NCI-H2081 (cell line): ENCODE measurements at places on chromosomes 11 and 22.

GRCh38 chr11:27294654-27295053 is 68.4 kb downstream of the CCDC34 start:
- peak; percentile 57 for DNase-seq

DNA sequence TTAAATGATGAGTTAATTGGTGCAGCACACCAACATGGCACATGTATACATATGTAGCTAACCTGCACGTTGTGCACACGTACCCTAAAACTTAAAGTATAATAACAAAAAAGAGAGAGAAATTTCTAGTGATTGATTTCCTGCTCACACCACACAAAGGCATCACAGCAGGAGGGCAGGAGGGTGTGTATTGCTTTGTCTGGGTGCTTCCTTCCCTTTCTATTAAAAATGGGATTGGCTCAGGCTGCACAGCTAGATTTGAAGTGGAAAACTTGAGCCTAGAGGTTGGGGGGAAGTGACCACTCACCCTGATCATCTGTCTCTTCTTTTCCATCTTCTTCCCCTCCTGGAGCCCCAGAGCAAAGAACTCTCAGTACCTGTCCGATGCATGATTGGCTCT is 944 bp upstream of the SCGB1D2 start:
- DNase-seq = no peak

DNA sequence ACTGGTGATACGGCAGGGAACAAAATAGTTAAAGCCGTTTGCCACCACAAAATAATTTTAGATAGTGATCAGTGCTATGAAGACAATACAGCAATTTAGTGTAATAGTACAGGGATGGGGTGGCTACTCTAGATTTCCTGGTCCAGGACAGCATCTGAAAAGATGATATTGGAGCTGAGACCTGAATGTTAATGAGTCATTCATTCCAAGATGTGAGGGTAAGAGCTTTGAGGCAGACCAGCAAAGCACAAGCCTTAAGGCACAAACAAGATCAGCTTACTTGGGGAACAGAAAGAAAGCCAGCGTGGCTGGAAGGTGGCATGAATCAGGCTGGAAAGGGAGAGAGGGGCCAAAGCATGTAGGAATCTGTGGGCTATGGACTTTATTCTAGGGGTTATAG is 132.3 kb downstream of the TRIM44 start:
- no peak for DNase-seq

- DNase-seq = no peak
Measured at GRCh38 chr11:13000721-13001120, 8.4 kb upstream of the RASSF10 start.

DNA sequence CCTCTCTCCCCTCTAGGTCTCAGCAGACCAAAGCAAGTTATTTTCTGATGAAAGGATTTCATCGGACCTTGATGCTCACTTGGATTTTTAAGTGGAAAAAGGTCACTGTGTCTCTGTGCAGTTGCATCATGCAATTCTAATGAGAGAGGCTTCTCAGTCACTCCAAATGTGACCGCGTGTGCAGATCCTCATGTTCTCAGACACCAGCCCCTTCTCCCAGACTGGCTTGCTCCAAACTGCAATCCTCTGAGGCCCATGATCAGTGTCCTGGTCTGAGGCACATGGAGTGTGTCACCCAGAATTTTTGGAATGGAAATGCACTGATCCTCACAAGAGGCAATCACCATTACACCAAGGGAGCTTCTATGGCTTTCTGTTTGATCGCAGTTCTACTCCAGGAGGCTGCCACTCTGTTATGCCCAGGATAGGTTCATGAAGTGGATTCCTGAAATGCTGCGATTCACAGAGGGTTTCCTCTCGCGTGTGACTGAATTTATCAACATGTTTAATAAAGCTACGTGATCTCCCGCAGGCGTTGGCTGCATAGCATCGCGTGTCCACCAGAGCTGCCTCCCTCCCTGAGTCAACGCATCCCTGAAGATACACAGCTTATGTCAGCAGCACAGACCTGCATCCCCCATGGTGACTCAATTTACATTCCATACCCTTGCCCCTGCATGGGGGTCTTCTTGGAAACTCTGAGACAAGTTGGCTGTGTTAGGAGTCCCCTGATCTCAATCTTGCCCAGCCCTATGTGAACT is 544.6 kb upstream of the B3GAT1 start:
- DNase-seq = no peak

GRCh38 chr11:77630157-77630710 is 7.4 kb downstream of the CLNS1A start:
- DNase-seq = no peak

DNA sequence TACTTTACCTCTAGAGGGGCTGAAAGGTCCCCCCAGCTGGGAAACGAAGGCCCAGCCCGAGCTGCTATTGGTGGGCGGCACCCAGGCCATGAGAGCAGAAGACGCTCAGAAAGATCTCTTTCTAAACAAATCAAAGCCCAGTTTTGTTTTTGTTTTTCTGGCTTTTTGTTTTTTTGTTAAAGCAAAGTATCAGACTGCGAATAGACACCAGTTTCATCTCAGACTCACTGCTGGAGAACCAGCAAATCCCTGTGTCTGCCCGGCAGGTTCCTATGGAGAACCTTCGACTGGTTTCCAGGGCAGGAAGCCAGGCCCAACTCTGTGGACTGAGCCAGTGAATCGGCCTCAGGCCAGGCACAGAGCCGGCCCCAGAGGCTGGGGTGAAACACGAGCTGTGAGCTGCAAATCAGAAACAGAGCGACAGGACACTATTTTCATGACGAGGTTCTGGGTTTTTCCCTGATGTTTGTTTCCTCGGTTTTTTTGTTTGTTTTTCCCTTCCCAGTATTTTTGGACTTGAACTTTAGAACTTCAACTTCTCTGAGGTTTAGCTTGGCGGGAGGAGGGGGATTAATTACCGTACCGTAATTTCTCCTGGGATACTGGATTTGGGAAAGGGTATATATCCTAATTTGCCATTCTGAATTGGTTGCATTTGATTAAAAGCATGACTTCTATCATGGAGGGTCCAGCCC is 16.0 kb upstream of the B4GALNT4 start:
- DNase-seq = no peak

- DNase-seq = no peak
Measured at GRCh38 chr22:23220485-23221350, 40.4 kb downstream of the BCR start.

DNA sequence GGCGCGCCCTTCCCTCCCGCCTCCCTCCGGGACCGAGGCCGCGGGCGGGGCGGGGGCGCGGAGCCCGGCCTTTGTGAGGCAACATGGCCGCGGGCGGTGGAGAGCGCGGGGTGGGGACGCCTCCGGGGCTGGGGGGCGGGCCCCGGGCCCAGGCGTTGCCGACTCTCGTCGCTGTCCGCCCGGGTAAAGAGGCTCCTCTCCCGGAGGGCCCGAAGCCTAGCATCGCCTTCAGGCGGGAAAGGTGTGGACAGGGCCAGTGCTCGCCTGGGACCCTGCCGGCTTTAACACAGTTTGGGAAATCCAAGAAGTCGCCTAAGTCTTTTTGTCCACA is 369 bp downstream of the DGCR8 start:
- peak; percentile 32 for DNase-seq

- DNase-seq = no peak
Measured at GRCh38 chr22:45972091-45972888, 4.7 kb downstream of the WNT7B start.

DNA sequence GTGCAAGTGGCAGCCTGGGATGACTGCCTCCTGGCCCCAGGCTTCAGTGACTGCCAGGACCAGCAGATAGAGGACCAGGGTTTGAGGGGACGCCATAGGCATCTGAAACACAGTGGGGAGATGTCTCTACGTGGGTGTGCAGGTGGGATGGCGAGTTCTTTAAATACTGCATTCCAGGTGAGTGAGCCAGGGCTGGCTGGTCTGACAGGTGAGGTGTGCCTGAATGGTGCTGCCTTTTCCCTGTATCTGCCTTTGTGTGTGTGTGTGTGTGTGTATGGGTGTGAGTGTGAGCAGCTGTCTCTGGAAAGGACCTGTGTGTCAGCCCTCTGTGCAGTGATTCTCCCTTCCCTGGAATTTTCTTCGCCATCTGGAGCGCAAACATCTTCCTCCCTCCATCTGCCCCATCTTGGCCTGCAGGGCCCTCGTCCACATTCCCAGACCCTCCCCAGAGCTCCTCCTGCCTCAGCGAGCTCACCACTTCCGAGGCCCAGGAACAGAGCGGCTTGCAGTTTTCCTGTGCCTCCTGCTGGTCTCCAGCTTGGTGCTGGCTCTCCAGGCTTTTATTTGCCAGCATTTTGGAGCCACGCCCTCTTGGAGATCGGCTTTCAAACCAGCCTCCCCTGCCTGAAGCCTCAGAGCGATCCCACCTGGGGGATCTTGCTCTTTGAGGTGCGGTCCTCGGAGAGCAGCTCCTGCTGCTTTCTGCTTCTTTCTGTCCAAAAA is at the start of gene GPHA2:
GPHA2 (minus strand) TSS at position 535 of the 723 bp plus-strand sequence; CDS start at position 102, 433 bp downstream.
- DNase-seq = peak; percentile 38

GRCh38 chr11:119972281-119972680 is 165.6 kb downstream of the TRIM29 start:
- no peak for DNase-seq

- no peak for DNase-seq
Measured at GRCh38 chr11:120839846-120840402, 184.0 kb upstream of the TBCEL start.

DNA sequence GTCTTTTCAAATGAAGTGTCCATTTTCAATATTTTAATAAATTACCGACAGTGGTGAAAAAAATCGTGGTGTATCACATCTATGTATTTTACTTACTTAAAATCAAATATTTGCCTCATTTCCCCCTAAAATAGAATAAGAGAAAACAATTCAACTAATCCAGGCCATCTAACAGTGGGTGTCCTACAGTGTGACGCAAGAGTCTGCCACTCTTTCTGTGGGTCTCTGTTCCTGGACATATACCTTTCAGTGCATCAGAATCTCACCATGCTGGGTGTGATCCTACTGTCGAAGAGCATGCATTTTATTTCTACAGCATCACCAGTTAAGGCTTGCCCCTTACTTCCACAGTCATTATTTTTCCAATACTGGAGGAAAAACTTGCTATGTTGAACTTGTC is 111.2 kb downstream of the CD44 start:
- DNase-seq = no peak

GRCh38 chr11:111811445-111811844 is 45.3 kb upstream of the PPP2R1B start:
- no peak for DNase-seq

DNA sequence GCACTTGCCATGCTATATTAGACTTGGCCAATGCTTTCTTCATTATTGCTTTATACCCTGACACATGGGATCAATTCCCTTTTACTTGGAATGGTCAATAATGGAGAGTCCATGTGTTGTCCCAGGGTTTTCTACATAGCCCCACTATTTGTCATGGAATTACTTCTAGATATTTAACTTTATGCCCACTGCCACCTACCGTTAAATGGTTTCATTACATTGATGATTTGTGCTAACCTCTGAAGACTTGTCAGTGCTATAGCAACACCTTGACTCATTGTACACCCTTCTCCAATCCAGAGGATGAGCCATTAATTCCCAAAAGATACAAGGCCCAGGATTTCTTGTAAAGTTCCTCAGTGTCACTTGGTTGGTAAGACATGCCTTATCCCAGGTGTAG is 31.4 kb upstream of the SLC22A25 start:
- DNase-seq = no peak

- DNase-seq = no peak
Measured at GRCh38 chr22:28394513-28395110, 285.0 kb downstream of the TTC28 start.
